Large intestine (tissue), 12 donors: ENCODE measurements at places on chromosomes 2 and 18. TPM values are rescaled to one million over a fixed set of nuclear protein-coding genes. Genes with fewer than 3 reads are reported as not detected.

DNA sequence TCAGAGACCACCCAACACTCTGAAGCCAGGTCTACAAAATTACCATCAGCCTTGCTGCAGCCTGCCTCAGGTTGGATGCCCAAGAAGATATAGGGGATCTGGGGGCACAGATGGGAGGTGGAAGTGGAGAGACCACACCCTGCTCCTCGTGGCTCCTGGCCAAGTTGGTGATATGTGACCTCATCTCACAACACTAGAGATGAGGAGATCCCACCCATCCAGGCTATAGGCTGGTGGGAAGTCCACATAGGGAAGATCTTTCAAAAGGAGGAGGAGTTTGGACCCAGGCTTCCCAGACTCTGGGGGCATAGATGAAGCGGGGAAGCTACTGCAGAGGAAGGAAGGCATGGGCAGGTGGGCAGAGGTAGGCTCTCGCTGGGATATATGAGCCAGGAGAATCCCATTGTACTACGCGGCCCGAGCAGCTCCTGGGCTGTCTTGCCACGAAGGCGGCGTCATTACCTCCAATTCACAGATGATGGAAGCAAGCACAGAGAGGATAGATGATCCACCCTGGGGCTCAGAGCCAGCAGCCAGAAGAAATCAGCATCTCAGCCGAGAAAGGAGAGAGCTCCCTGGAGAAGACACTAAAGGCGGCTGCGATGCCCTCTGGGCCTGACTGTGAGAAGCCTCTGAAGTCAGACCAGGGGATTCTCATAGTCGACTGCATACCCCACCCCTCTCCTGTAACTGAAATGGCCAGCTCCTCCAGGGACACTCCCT, 96.0 kb downstream of the RHOB start:
- DNase-seq = no peak
- H3K27ac ChIP-seq = no peak overlapping the region
- H3K27me3 ChIP-seq = no peaks in the 10 kb centered on the region
- H3K4me1 ChIP-seq = peaks cover 15% of the 10 kb centered on the region

DNA sequence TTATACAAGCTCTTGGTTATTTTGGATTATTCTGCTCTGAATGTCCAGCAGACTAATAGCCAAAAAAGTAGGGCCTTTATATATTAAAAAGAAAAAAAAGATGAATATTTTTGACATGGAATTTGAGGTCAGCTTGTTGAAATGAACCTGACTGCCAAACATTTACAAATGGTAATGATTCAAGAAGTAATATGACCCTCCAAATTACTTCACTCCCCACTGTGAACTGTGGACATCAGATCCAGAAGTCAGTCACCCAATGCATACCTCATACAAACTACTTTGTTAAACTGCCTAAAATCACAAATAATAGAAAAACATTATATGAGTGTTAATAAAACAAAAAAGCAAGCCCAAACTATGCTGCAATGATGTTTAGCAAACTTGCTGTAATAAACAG, 10.0 kb downstream of the EPG5 start:
- H3K27me3 ChIP-seq = no peaks in the 10 kb centered on the region
- no peaks in the 10 kb centered on the region for H3K4me1 ChIP-seq
- no peak overlapping the region for H3K4me3 ChIP-seq
- H3K27ac ChIP-seq = no peak overlapping the region

Gene CDH7
- polyA plus RNA-seq = 0.22 TPM

Gene NMUR1
- 1.8 TPM for polyA plus RNA-seq

Gene C18orf54
- 3.6 TPM for polyA plus RNA-seq

Gene SPEG
- polyA plus RNA-seq = 35.1 TPM

- H3K4me1 ChIP-seq = peaks cover 3% of the 10 kb centered on the region
- no peak for DNase-seq
- H3K27ac ChIP-seq = no peak overlapping the region
- no peak overlapping the region for H3K4me3 ChIP-seq
- no peaks in the 10 kb centered on the region for H3K27me3 ChIP-seq
Observed at GRCh38 chr2:183495589-183496267, 371.5 kb downstream of the NUP35 start.

Gene TLX2
- polyA plus RNA-seq = 5.0 TPM

Gene UGP2
- 116 TPM for polyA plus RNA-seq

GRCh38 chr2:101405351-101405899, 18.1 kb upstream of the CREG2 start:
- H3K27ac ChIP-seq = no peak overlapping the region
- no peak overlapping the region for H3K4me3 ChIP-seq
- no peaks in the 10 kb centered on the region for H3K27me3 ChIP-seq

- DNase-seq = no peak
- peaks cover 11% of the 10 kb centered on the region for H3K27me3 ChIP-seq
- no peaks in the 10 kb centered on the region for H3K36me3 ChIP-seq
- H3K4me3 ChIP-seq = no peak overlapping the region
Observed at GRCh38 chr2:127228102-127228501, 8.0 kb upstream of the CYP27C1 start.

- no peak overlapping the region for H3K4me3 ChIP-seq
- H3K27me3 ChIP-seq = no peaks in the 10 kb centered on the region
- no peak for DNase-seq
Observed at GRCh38 chr2:86304416-86304815, 33.0 kb downstream of the REEP1 start.
